Upper lobe of right lung (tissue), 1 donor: ENCODE measurements at places on chromosomes 2 and 18.

DNA sequence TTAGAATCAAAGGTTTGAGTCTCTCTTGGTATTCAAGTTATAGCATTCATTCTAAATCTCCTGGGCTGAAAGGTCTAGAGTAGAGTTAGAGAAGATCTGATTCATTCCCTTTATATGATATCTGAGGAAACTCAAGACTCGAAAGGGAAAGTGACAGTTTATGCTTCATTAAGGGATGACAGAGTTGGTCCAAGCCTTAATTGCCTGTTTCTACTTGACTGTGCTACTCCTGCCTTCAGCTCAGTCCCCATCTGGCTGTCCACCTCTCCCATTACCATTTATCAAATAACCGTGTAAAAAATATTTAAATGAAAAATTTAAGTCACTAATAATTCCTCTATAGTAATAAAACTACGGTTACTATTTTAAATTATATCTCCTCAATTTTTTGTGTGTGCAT is 537.1 kb upstream of the MEX3C start:
- no peak for DNase-seq

GRCh38 chr18:2348003-2348402 is 223.3 kb downstream of the METTL4 start:
- DNase-seq, result no peak

DNA sequence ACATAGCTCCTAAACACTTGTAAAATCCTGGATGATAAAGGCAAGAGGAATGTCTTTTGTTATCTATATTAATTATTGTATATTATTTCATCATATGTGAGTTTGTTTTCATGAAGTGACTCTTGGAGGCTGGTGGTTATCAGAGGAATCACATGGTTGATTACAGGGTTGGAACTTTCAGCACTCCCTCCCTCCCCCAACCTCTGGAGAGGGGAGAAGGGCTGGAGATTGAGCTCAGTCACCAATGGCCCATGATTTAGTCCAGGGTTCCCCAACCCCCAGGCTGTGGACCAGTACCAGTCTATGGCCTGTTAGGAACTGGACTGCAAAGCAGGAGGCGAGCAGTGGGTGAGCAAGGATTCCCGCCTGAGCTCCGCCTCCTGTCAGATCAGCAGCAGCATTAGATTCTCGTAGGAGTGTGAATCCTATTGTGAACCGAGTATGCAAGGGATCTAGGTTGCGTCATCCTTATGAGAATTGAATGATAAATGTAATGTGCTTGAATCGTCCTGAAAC is 37.7 kb downstream of the FBXO48 start:
- DNase-seq, result no peak

DNA sequence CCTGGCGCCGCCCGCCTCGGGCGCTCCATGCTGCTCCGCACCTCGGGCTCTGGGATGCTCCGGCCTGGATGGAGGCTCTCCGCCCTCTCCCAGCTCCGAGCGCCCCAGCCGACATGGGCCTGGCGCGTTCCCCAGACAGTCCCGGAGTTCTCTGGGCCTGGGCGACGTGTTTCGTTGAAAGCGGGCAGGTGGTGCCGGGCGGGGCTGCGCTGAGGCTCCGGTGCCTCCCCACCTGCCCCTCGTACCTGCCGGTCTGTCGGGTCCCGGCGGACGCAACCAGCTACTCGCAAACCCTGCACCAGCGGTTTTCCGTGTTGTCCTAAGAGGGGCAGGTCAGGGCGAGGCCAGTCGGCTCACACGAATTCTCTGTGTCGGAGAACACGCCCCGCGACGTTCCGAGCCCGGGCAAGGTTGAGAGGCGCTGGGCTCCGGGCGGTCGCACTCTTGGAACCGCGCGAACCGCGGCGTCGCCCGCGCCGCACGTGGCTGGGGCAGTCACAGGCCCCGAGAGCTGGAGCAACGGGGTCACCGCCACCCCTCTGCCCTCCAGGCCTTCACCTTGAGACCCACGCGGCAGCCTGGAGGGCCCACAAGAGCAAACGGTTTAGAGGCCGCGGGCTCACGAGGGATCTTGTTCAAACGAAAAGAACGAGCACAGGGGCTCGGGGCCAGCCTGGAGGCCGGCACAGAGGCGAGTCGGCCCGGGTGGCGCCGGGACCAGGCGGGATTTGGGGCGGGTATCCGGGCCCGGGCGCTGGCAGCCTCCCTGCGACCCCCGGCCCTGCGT is 4.2 kb upstream of the SIX2 start:
- no peak for DNase-seq

DNA sequence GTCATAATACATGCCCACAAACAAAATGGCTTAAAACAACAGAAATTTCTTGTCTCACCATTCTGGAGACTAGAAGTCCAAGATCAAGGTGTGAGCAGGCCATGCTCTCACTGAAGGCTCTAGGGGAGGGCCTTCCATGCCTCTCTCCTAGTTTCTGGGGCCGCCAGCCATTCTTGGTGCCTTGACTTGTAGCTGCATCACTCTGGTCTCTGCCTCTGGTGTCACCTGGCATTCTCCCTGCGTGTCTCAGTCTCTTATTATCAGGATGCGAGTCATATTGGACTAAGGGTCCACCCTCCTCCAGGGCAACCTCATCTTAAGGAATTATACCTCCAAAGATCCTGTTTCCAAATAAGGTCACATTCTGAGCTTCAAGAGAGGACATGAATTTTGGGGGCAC is 76.1 kb downstream of the KCNF1 start:
- no peak for DNase-seq

- DNase-seq, result no peak
These were observed 1229.0 kb upstream of the NRXN1 start for GRCh38 chr2:52260904-52261303.

GRCh38 chr2:136327162-136327852 is 209.4 kb upstream of the CXCR4 start:
- no peak for DNase-seq

DNA sequence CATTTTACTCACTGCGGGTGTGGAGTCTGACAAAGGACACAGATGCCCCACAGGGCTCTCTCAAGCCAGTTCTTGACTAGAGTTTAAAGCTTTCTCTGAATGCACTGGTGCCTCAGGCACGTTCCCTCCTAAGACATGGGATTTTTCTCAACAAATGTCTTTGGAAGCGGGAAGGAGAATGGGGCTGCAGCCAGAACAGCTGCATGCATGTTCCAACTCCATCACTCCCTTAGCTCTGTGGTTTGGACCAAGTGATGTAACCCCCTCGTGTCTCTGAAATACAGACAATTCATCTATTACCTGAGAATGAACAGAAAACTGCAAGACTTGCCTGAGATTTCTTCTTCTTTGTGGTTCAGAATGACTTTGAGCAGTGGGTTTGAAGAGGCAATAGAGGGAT is 141.7 kb upstream of the SERPINE2 start:
- DNase-seq, result no peak

GRCh38 chr2:98160554-98160953 is 73.6 kb downstream of the VWA3B start:
- no peak for DNase-seq

- no peak for DNase-seq
These were observed 54.1 kb downstream of the TAF1B start for GRCh38 chr2:9897331-9897737.

- DNase-seq, result no peak
These were observed 11.4 kb upstream of the NDUFV2 start for GRCh38 chr18:9091066-9091476.
